ENCODE measurements at places on chromosomes 1 and 21.

DNA sequence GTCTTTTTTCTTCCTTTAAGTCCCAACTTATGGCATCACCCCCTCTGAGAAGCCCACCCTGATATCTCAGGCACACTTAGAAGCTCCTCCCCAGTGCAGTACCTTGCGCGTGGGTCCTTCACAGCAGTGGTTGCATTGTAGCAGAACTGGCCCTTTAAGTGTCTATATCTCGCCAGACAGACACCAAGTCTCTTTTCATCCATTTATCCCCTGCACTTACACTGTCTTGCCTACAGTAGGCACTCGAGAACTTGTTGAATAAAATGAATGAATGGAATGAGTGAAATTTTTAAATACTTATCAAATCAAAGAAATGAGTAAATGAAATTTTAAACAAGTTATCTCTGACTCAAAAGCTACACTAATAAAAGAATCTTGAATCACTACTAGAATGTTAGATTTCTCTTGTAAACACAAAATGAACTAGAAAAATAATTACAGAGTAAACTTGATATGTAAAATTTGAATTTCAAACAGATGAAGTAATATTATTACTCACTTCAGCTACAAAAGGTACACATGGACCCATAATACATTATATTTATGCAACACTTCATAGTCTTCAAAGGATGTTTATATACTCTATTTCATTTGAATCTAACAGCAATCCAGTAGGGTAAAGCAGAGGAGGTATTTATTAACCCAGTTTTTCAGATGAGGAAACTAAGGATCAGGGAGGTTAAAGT lies 54.7 kb upstream of the MAN1A2 start:
- no peak for DNase-seq

DNA sequence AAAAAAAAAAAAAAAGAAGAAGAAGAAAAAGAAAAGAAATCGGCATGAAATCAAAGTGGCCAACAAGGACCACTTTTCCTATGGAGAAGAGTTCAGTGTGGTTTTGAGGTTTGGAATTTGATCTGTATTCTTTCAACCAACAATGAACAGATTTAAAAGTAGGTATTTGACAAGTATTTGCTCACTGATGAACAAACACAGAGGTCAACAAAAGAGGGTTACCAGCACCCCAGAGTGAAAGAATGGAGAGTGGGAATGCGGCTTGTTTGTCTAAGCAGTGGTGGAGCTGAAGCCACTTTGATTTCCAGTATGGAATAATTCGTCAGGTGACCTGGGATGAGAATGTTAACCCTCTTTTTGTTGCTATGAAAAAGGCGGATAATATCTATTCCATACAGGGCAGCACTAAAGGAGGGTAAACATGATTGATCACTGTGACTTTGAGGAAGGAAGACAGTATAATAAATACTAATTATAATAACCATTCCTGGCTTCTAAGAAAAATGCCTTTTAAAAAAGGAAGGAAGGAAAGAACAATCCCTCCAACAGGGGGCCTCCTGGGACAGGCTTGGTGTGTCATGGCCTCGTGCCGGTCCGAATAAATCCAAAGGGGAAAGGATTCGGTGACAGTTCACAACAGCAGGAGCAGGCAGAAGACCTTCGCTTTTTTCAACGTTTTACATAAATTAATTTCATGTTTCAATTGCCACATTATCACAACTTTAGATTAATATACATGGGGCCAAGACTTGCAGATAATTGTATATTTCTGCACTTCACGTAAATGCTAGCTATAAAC lies 37.2 kb upstream of the SIM2 start:
- DNase-seq: no peak

- DNase-seq: peak; percentile 6
Observed at GRCh38 chr1:23751050-23751814, 8.0 kb downstream of the ELOA start.

GRCh38 chr1:223639331-223639749 lies 26.2 kb downstream of the CAPN8 start:
- no peak for DNase-seq

- DNase-seq: peak; percentile 45
Observed at GRCh38 chr1:1943834-1944570, 24.9 kb upstream of the TMEM52 start.

GRCh38 chr1:7401814-7402547 lies 369.1 kb upstream of the VAMP3 start:
- no peak for DNase-seq

GRCh38 chr1:67158401-67158800 lies 7.9 kb upstream of the IL23R start:
- DNase-seq: no peak

Data from activated T-helper 9 cell treated with anti-CD3 and anti-CD28 coated beads, Interleukin-2, amount 50 U/mL, for 16 hours (primary cell).